Progenitor cell of endocrine pancreas (in vitro differentiated cells): ENCODE measurements at places on chromosomes 1 and 21.

GRCh38 chr21:16535102-16535422, 805.3 kb downstream of the USP25 start:
- H3K4me1 ChIP-seq: peaks cover 3% of the 10 kb centered on the region
- H3K27ac ChIP-seq: no peak overlapping the region
- no peaks in the 10 kb centered on the region for H3K27me3 ChIP-seq
- H3K36me3 ChIP-seq: peaks cover 3% of the 10 kb centered on the region
- DNase-seq: no peak
- no peak overlapping the region for H3K4me3 ChIP-seq

DNA sequence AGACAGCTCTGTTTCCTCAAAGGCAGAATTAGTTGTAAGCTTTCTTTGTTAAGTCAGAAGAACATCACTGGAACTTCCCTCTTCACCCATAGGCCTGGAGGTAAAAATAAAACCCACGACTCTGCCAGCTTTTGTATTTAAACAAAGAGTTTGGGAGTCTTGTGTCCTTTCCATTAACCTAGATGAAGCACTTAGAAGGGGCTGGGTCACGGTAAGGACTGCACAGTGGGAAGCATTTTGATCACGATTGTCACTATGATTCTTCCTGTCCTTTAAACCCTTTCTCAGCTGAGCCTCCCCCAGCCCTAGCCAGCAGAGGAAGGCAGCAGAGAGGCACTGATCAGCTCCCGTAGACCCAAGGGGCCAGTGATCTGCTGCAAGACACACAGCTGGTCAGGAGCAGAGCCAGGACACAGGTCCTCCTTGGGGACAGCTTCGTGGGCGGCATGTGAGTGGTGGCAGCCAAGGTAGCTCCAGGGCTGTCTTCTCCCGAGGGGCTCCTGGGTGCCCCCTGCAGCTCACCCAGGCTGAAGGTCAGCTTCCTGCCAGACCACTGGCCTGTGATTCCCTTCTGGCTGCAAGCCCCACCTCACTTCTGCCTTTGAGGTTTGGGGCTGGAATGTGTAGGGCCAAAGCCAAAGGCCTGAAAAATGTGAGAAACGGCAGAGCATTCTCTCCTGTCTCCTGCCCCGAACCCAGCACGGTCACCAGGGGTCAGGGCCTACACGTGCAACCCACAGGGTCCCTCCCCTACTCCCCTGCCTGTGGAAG, 4.0 kb upstream of the LAPTM5 start:
- no peak for DNase-seq
- H3K4me1 ChIP-seq: no peaks in the 10 kb centered on the region
- H3K4me3 ChIP-seq: no peak overlapping the region
- H3K27me3 ChIP-seq: peaks cover 16% of the 10 kb centered on the region
- H3K27ac ChIP-seq: no peak overlapping the region
- H3K36me3 ChIP-seq: no peaks in the 10 kb centered on the region

GRCh38 chr1:185309566-185309965, 7.5 kb downstream of the IVNS1ABP start:
- no peaks in the 10 kb centered on the region for H3K27me3 ChIP-seq
- no peak overlapping the region for H3K4me3 ChIP-seq
- peaks cover 26% of the 10 kb centered on the region for H3K4me1 ChIP-seq

- no peak overlapping the region for H3K4me3 ChIP-seq
- H3K27ac ChIP-seq: peak overlapping the region; percentile 96
- peaks cover 27% of the 10 kb centered on the region for H3K4me1 ChIP-seq
These were observed 80.0 kb downstream of the NDUFS5 start for GRCh38 chr1:39105841-39106765.

- no peaks in the 10 kb centered on the region for H3K36me3 ChIP-seq
- no peaks in the 10 kb centered on the region for H3K27me3 ChIP-seq
These were observed 58.6 kb downstream of the ADARB1 start for GRCh38 chr21:45132841-45133573.

DNA sequence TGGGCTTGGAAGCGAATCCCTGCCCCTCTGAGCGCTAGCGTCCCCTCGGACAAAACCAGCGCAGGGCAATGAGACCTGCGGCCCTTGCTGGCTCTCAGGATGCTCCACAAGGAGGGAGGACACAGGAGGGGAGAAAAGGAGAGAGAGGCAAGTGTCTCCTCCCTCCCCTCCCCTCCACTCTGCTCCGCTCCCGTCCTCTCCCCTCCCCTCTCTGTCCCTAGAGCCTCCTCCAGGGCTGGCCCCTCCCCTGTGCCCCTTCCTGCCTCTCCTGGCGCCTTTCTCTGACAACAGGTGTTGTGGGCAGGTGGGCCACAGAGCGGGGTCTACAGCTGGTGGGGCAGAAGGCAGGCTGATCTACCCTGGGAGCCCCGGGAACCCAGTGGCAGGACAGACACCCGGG, 35.2 kb downstream of the TP73 start:
- DNase-seq: no peak
- no peaks in the 10 kb centered on the region for H3K36me3 ChIP-seq
- H3K27me3 ChIP-seq: peaks cover 25% of the 10 kb centered on the region
- H3K27ac ChIP-seq: no peak overlapping the region
- H3K4me3 ChIP-seq: no peak overlapping the region

DNA sequence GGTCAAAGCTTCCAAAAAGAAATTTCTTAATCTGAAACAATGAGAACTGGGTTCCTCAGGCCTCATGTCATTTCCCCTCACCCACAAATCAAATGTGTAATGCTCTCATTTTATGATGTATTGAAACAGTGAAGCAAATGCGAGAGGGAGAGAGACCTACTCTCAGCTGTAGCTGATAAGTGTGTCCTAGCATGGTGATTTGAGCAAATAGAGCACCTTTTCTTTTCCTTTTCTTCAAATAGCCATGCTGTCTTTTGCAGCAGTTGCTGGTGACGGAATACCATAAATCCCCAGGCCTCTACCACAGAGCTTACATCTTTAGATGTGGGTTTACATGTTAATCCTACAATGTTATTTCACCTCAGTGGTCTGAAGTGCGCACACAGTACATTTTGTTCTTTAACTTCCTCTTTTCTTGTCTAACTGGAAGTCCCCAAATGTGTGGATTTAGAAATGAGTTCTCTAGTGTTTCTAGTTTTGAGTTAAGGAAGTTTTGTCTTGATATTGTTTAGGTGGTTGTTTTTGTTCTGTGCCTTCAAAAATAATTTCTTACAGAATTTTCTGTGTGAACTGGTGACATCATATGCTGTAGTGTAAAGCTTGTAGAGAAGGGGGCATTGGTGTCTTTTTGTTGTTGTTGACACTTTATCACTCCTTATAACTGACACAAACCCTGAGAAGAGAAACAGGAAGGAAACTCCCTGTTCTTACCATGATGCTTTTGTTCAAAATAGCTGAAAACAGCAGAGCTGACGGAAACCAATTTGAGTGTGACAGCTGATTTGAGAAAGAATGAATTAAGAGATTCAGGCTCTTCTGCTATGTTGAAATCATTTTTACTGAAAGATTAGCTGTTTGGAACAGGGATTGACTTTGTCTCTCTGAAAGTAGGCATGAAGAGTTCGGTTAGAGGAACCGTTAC, 12.2 kb downstream of the SMAP2 start:
- no peak for DNase-seq
- H3K36me3 ChIP-seq: peaks cover 17% of the 10 kb centered on the region
- H3K4me3 ChIP-seq: peak overlapping the region; percentile 54
- peak overlapping the region; percentile 94 for H3K27ac ChIP-seq
- H3K4me1 ChIP-seq: peaks cover 74% of the 10 kb centered on the region

DNA sequence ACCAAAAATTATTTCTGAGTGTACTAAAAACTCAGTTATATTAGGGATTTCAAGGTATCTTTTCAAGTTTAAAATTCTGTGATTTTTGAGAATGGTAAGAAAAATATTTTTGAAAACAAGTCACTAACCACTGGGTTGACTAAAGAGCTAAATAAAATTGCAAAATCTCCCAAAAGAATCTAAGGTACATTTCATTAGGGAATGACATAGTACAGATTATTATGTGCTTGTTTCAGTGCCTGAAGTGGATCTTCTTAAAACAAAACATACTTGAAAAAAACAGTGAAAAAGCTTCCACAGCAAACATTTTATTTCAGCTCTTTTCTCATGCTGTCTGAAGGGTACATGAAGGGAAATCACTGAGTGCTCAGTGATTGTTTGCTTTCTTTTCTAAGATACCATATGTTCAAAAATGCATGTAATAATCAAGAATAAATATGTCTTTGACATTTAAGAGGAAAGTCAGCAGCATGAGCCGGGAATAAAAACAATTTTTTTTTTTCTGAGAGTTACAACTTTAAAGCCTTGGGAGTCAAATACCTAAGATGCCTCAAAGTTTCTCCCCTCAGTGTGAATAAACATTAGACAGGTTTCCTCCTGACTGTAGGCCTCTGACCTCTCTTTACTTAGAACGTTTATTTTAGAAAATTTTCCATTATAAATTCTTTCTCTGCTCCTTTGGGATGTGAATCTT, 200.7 kb downstream of the KCNT2 start:
- peaks cover 16% of the 10 kb centered on the region for H3K4me1 ChIP-seq
- no peaks in the 10 kb centered on the region for H3K27me3 ChIP-seq
- peaks cover 1% of the 10 kb centered on the region for H3K36me3 ChIP-seq
- no peak for DNase-seq

DNA sequence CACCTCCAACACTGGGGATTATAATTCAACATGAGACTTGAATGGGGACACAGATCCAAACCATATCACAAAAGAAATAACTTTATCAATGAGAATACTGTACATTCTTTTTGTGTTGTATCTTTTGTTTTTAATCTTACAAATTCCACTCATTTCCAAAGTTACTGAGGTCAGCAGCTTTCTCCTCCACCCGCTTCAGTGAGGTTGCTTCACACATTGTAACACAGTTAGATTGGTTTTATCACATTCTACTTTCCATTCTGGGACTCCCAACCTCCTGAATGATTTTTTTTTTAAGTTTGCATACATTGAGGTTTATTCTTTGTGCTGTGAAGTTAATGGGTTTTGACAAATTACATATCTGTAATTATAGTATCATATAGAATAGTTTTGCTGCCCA, 43.8 kb downstream of the DDAH1 start:
- H3K4me1 ChIP-seq: peaks cover 1% of the 10 kb centered on the region
- no peak for DNase-seq
- H3K27me3 ChIP-seq: no peaks in the 10 kb centered on the region
- peaks cover 11% of the 10 kb centered on the region for H3K36me3 ChIP-seq
- H3K4me3 ChIP-seq: no peak overlapping the region
